Suppressor macrophage treated with lipopolysaccharide for 4 hours (primary cell): ENCODE measurements at places on chromosomes 4 and X.

DNA sequence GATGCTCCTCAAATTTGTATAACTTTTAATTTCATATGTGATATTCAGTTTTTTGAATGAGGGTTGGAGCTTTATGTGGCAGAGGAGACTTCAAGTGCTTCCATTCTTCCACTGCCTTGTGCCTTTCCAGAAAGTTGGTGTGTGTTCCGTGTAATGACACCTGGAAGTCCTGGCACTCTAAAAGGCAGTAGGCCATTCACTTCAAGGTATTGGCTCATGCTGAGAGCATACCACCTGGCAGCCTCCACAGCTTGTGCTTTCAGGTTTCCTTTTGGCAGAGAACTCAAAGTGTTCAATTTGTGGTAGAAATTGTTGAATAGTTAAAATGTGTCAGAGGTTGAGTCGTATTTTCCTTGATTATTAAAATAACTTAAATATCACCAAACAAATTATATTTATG is 49.6 kb downstream of the GRIA2 start:
- no peak for DNase-seq

- DNase-seq: peak; percentile 73
These were observed 31.7 kb downstream of the GAB3 start for GRCh38 chrX:154719132-154719675.

DNA sequence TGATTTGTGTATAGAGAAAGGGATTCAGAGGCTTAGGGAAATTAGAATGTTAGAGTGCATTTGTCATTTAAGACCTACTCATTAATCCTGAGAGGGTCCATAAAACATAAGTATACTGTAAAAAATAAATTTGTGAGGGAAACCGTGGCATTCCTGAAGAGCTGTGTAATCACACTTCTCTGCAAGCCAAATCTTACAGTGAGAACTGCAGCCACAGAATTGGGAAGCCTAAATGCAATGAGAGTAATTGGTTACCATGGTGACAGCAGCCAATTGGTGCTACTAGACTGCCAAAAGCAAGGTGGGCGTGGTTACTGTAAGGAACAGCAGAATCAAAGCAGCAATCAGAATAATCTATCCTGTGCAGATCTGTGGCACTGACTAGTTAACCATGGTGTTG is 345.2 kb upstream of the GRID2 start:
- DNase-seq: no peak

DNA sequence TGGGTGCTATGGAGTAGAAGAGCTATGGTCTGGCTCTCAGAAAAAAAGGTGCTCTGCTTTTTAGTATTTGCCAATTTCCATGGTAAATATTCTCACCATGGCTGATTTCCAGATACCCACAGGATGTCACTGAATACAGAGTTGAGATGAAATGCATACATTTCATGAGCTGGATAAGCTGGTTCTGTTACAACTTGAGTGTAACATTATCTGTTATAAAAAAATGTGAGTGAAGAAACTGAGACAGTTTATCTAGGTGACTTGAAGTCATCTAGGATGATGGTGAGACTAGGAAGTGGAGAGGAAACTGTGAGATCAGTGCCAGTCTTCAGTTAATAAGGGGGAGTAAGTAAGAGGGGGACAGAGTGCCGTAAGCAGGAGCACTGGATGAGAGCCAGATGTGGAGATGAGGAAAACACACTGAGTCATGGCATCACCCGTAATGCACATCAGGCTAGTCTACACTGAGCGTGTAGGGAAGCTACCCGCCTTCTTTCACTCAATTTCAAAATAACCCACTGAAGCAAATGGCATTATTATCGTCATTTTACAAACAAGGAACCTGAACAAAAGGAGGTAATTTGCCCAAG is 5.0 kb downstream of the HPSE start:
- DNase-seq: peak; percentile 83

- DNase-seq: peak; percentile 73
These were observed 36.6 kb downstream of the CCNG2 start for GRCh38 chr4:77193511-77194102.

- no peak for DNase-seq
These were observed 1.3 kb upstream of the JAKMIP1 start for GRCh38 chr4:6201580-6202091.

- no peak for DNase-seq
These were observed 49.6 kb downstream of the SMAD1 start for GRCh38 chr4:145531223-145531622.

GRCh38 chr4:74534121-74534520 is 89.2 kb downstream of the AREG start:
- no peak for DNase-seq

- DNase-seq: no peak
These were observed 131.3 kb downstream of the IL1RAPL2 start for GRCh38 chrX:104697294-104697693.

GRCh38 chr4:106261980-106262379 is 54.0 kb downstream of the TBCK start:
- DNase-seq: no peak

- no peak for DNase-seq
These were observed 293.9 kb downstream of the RAB28 start for GRCh38 chr4:13190093-13190721.

GRCh38 chrX:37959212-37960021 is 46.9 kb upstream of the SYTL5 start:
- no peak for DNase-seq

DNA sequence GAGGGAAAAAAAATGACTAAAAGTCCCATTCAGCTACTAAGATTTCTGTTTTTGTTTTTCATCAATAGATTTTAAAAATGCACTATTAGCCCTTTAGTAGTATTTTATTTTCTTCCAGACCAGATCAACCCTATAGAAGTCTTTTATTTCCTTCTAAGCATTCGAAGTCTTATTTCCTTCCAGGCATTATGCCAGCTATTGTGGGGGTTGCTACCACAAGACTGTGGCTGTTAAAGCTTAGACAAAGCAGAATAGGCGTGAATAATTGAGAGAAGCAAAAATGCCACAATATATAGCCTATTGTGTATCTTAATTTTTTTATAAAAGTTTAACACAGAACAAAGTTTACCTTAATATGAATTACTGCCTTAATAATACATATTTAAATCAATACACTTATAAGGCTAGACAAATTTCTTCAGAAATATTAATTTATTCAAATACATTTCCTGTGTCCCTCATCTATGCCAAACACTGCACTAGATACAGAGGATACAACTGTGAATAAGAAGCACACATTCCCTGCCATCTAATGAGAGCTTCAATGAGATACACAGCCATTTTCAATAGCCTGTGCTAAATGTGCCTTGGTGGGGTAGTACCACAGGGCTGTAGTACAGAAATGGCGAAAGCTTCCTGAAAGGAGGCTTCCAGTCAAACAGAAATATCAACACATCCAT is 33.1 kb downstream of the SLC10A7 start:
- DNase-seq: no peak

- DNase-seq: no peak
These were observed 2.3 kb downstream of the PGRMC2 start for GRCh38 chr4:128285085-128285997.

GRCh38 chrX:68717196-68717595 is 69.7 kb downstream of the STARD8 start:
- no peak for DNase-seq

- no peak for DNase-seq
These were observed 196.8 kb upstream of the FAT1 start for GRCh38 chr4:186920483-186920882.

DNA sequence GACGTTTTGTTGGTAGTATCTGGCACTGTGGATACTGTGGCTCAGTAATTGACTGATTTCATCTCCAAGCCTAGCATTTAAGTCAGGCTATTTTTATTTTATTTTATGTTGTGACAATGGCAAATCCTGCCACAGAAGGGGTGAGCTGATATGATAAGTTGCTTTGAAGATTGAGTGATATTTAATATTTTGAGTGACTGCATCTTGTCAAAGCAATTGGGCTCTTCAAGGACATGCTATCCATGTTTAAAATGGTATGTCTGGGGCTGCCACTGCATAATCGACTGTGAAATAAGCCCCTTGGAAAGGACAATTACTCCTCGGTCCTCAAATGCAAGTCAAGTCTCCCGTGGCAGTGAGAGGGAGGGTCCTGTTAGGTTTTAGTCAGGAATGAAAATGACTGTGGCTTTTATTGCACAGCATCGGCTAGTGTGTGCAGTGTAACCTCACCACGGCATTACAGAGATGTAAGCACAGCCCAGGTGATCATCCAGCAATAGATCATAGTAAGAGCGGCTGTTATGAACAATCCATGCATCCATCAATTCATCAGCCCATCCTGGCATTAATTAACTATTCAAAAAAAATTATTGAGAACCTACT is 178.2 kb downstream of the GBA3 start:
- no peak for DNase-seq

DNA sequence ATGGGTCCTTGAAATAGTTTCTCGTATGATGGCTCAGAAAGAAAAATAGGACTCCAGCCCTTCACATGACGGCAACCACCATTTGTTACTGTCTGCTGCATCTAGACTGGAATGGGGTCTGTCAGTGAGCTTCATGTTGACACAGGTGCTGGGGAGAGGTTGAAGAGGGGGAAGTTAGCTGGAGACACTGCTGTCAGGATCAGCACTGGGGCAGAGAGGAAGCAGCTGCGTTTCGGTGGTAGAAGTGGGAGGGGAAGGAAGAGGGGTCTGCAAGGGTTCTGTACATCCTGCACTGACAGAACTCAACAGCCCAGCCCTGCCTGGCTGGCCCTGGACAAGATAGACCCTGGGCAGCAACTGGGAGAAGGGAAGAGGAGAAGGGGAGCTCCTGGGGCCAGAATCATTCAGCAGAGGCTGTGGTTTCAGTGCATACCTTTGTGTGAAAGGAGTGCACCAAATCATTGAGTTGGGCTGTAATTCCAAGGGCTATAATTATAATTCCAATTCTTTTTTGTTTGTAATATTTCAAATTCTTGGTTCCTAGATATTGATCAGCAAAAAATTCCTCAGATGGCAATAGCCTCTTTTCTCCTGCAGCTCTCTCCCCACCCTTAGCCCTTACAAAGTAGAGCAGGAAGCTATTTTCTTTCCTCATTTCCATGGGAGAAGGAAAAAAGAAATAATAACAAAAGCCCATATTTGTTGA is 119.4 kb upstream of the C1GALT1C1 start:
- no peak for DNase-seq

GRCh38 chrX:56588397-56589188 is 25.2 kb downstream of the UBQLN2 start:
- no peak for DNase-seq

- DNase-seq: no peak
These were observed 267.5 kb downstream of the FAT4 start for GRCh38 chr4:125582302-125582701.

GRCh38 chr4:145125396-145125795 is 27.3 kb downstream of the ABCE1 start:
- DNase-seq: no peak

- no peak for DNase-seq
These were observed 164.2 kb upstream of the PITX2 start for GRCh38 chr4:110787109-110787508.

DNA sequence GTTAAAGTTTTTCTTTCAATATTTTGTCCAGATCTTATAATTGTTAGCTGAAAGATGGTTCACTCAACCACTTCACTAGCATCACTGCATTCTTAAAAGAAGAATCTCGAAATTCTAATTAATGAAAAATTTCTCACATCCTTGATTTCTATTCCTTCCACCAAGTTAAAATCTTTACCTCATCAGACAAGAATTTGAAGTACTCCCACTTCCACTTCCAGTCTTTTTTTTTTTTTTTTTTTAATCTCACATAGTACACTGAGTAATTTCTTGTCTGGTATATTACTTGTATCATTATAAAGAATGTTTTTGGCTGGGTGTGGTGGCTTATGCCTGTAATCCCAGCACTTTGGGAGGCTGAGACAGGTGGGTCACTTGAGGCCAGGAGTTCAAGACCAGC is 73.2 kb downstream of the FBXW7 start:
- DNase-seq: no peak

GRCh38 chr4:14842964-14843630 is 159.2 kb upstream of the CPEB2 start:
- no peak for DNase-seq

DNA sequence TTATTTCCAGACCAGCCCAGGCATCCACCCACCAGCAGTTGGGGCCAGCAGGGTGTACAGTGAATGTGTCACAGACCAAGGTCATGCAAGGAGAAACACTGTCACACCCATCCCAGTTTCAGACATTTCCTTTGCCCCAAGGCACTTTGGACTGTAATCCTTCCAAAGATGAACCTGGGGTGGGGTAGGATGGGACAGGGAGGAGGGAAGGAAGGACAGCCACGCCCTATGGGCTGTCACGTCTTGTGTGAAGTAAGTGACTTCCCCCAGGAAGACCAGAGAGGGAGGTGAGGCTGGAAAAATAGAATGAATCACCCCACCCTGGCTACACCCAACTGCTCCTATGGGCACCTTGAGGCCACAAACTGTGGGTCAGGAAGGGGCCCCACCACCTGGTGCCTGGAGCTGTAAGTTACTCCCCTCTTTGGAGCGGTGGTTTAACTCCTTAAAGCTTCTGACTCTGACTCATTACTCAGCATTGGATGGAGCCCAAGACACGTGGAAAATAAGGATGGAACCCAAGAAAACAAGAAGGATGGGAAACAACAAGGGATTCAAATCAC is 349.9 kb upstream of the KLF3 start:
- DNase-seq: no peak

DNA sequence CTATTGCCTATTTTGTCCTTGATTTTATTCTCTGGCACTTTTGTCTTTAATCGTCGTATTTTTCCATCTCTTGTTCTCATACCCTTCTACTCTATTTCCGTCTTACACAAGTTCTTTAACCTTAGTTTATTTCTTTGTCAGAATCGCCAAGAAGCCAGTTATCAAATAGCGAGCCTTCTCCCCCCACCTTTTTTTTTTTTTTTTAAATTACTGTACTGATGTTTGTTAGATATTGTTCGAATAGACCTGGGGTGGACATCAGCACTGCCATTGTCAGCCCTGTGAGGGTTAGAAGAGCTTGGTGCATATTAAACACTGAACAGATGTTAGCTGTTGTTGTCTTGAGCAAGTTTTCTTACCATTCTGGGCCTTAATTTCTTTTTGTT is 1.2 kb downstream of the SPCS3 start:
- DNase-seq: peak; percentile 6

- no peak for DNase-seq
These were observed 2197.7 kb downstream of the ARAP2 start for GRCh38 chr4:34046580-34046979.

DNA sequence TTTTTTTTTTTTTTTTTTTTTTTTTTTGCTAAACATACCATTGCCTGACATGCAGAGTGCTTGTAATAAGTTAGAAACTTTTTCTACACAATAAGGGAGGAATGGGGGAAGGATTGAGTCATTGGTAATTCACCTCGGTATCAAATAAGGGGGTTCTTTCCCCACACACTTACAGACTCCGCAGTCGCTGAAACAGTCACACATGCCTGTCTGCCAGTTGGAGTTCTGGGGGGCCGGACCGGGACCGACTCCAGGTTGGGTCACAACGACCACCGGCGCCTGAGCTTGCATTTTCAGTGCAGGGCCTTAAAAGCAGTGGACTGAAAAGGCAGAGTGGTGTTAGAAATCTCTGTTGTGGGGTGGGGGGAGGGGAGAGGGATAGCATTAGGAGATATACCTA is 6.9 kb downstream of the PLAC8 start:
- no peak for DNase-seq

GRCh38 chr4:3436798-3437581 is 4.8 kb upstream of the HGFAC start:
- peak; percentile 18 for DNase-seq

GRCh38 chrX:1511829-1512228 is 25.2 kb downstream of the P2RY8 start:
- DNase-seq: no peak

- DNase-seq: no peak
These were observed 36.0 kb upstream of the SMARCA5 start for GRCh38 chr4:143477487-143477886.

- DNase-seq: no peak
These were observed 8.3 kb upstream of the AFAP1 start for GRCh38 chr4:7947927-7948326.
